Activated gamma-delta T cell treated with Interleukin-2 at 50 U/mL for 16 hours (primary cell): ENCODE measurements at places on chromosomes 1 and 21.
A peak's percentile ranks its signal among the peaks of the same experiment; 100 is the strongest.

DNA sequence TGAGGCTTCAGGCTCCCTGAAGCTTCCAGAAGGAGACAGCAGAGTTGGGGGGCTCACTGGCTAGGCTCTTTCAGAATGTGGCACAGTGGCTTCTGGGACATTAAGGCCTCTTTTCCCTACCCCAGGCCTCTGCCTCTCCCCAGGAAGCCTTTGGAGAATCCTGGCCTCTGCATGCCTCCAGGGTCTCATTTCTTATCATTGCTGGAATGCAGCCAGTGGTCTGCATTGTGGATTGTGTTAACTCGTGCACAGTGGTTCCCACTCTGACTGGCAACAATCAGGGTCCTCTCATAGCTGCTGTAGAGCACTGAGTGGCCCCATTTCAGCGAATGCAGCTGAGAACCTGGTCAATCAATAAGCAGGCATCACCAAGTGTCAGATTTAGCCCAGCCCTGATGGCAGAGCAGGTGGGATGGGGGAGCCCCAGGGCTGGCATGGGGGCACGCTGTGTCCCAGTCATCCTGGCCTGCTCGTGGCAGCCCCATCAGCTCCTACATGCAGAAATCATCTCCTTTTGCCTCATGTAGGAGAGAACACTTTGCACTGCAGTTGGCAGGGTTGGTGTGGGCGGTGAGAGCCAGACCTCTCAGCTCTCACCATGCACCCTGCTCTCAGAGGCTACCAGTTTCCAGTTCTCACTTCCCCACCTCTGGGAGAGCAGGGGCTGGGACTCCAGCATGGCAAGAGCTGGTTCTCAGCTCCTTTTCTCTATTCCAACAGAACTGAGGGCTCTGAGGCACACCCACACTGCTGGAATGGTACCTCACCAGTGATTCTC, 13.4 kb downstream of the ADORA1 start:
- no peak for DNase-seq

DNA sequence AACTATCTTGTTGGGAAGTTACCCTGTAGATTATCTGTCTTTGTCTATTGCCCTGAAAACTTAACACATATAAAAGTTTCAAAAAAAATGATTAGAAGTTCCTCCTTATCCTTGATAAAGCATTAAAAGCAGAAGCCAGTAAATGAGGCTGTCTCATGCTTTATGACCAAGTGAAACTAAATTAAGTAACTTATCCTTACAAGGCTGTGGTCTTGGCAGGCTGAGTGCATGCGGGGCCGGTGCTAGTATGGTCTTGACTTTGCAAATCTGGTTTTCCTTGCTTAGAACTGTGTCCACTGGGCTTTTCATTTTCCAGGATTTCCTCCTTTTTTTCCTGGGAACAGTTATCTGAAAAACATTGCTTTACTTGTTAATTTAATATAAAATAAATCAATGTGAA, 43.1 kb downstream of the PCNX2 start:
- no peak for DNase-seq

GRCh38 chr1:215888159-215888558, 321.1 kb downstream of the KCTD3 start:
- DNase-seq, result no peak

GRCh38 chr21:16713331-16714117, 799.3 kb upstream of the CXADR start:
- no peak for DNase-seq

- no peak for DNase-seq
Measured at GRCh38 chr1:167923324-167924056, 9.6 kb upstream of the ADCY10 start.

GRCh38 chr1:36151845-36152203, 2.5 kb upstream of the TRAPPC3 start:
- peak; percentile 63 for DNase-seq

GRCh38 chr1:886311-886710, 37.4 kb upstream of the SAMD11 start:
- DNase-seq, result no peak

DNA sequence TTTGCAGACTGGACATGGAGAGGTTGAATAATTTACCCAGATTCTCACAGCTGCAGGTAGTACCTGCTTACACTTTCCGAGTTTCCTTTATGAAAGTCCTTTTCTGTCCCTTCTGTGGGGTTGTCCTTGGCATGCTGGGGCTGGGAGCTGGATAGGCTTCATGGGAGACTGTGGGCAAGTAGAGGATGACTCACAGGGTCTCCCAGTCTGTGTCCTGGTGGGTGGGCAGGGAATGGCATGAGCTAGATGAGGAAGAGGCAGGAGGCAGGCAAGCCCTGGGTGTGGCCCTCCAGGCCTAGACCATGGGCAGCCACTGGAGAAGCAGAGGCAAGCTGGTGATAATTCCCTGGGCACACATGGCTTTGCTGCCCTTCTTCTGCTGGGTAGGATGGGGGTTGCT, 80.6 kb downstream of the NAV1 start:
- DNase-seq, result no peak

- no peak for DNase-seq
Measured at GRCh38 chr1:153963850-153964331, 554 bp upstream of the SLC39A1 start.

DNA sequence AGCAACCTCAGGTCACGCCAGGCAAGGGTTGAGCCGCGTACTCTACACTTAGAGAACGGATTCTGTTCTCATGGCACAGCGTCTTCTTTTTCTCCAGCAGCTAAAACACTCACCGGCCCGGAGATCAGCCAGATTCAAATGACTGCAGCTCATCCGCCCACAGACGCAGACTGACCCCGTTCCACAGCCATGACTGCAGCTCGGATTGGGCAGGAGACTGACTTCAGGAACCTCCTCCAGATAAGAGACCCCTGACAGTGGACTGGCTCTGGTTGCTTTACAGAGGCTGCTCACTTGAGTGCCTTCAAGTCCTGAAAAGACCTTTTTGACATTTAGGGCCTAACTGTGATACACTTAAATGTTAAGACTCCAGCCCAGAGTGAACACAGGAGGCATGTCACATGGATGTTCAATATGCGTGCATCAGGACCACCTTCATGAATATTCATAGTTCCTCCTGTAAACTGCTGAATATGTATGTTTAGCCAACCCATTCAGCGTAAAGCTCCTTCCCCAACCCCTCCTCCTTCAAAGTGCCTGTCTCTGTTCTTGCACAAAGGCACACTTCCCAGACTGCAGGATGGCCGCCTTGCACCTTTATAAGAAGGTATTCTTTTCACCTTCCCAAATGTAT, 42.6 kb downstream of the BACE2 start:
- DNase-seq, result no peak

GRCh38 chr1:177471244-177471643, 300.5 kb downstream of the BRINP2 start:
- no peak for DNase-seq

GRCh38 chr21:24727803-24728440, 879.4 kb downstream of the MRPL39 start:
- DNase-seq, result no peak

- no peak for DNase-seq
Measured at GRCh38 chr1:233368106-233368788, 40.7 kb downstream of the MAP3K21 start.

GRCh38 chr1:152596986-152597385, 3.0 kb upstream of the LCE3C start:
- no peak for DNase-seq

DNA sequence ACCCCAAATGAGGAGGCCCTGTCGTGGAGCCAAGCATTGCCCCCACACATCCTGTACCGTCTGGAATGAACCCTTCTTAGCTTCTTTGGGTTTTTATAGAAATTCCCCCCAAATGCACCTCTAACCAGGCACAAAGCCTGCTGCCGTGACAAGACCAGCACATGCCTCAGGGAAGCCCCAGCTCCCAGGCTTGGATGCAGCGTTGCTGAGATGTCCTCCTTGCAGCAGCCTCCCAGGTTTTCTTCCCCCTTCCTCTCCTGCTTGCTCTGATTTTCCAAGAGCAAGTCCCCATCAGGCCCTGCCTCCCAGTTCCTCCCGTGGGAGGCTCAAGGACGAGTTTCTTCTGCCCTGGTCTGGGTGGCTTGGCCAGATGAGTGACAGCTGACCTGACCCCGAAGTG, 119.0 kb upstream of the VAMP3 start:
- no peak for DNase-seq

- DNase-seq, result no peak
Measured at GRCh38 chr1:64097859-64098258, 105.6 kb upstream of the UBE2U start.

- no peak for DNase-seq
Measured at GRCh38 chr1:24327891-24328290, 8.7 kb downstream of the GRHL3 start.

GRCh38 chr1:90989990-90990389, 31.8 kb downstream of the ZNF644 start:
- no peak for DNase-seq

GRCh38 chr1:164137273-164137925, 421.6 kb upstream of the PBX1 start:
- no peak for DNase-seq

DNA sequence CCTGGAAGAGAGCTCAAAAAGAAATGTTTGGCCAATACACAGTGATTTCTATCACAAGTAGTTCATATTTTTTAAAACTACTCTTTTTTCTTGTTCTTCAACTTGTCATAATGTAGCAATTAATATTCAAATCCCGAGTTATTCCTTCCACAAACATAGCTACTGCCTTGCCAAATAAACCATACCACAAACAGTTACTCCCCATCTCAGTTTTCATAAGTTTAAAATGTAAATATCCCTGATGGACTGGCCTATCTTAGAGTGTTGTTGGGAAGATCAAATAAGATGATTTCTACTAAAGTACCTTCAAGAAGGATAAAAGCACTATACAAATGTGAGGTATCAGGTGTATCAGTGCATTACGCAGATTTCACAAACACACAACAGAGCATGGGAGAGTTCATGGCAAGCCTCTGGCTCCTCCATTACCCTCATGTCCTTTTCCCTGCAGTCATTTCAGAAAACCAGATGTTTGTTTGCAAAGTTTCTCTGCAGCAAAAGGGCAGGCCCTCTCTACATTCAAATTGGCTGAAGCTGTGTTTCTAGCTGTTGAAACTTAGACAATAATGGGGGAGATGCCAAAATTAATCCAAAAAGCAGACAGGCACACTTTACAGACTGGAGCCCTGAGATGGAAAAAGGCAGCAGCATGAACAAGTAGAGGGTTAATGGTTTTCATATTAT, 16.1 kb downstream of the WLS start:
- DNase-seq, result no peak

- DNase-seq, result no peak
Measured at GRCh38 chr1:192376374-192376773, 59.6 kb downstream of the RGS21 start.

GRCh38 chr1:186306533-186306932, 68.5 kb downstream of the TPR start:
- DNase-seq, result no peak

- DNase-seq, result no peak
Measured at GRCh38 chr1:157288996-157289395, 150.8 kb upstream of the ETV3 start.

GRCh38 chr1:85201340-85202091, 700 bp upstream of the SYDE2 start:
- peak; percentile 59 for DNase-seq

GRCh38 chr21:41397471-41397891, 28.6 kb upstream of the MX1 start:
- DNase-seq, result no peak

- no peak for DNase-seq
Measured at GRCh38 chr21:45546636-45547544, 4.7 kb upstream of the SLC19A1 start.

GRCh38 chr1:87497380-87498203, 168.9 kb downstream of the LMO4 start:
- DNase-seq, result no peak

- no peak for DNase-seq
Measured at GRCh38 chr1:203465146-203465798, 10.3 kb upstream of the PRELP start.

DNA sequence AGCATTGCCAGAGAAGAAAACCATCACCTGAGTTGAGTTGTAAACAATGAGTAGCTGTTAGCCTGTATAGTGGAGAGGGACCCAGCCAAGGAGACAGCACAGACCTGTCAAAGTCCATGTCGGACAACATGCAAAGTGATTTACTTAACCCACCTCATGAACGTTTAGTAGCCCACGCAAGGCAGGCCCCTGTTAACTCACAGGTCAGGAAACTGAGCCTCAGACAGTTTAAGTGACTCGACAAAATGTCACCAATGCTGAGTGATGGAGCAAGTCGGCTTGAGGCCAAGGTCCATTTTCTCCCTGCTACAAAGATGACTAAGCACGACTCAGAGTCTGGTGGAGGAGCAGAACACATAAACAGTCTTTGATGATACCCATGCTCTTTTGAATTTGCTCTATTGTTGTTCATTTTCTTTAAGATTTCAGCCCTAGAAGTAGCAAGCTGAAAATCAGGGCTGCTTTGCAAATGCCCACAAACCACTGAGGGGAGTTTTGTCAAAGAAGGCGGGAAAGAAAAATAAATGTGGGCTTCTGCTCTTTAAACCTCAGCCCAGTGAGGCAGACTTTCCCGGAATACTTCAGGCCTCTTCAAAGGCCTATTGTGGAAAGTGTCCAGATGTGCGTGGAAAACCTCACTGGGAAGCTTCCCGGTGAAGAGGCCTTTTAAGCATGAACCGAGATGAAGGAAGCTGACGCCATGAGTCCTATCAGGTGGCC, 83.8 kb upstream of the HOOK1 start:
- DNase-seq, result no peak

DNA sequence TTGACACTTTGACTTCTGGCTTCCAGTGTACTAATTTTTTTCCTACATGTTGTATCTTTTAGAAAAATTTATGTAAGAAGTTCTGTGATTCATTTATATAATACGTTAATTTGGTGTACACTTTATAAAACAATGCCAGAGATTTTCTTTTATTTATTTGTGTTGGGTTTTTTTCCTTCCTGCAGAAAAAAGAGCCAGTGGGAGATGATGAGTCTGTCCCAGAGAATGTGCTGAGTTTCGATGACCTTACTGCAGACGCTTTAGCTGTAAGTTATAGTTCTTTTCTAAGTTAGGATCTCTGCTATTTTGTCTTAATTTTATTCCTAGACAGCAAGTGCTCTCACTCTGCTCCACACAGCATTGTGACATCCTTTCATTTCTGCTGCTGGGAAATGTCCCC, 14.4 kb downstream of the SARS1 start:
- no peak for DNase-seq

DNA sequence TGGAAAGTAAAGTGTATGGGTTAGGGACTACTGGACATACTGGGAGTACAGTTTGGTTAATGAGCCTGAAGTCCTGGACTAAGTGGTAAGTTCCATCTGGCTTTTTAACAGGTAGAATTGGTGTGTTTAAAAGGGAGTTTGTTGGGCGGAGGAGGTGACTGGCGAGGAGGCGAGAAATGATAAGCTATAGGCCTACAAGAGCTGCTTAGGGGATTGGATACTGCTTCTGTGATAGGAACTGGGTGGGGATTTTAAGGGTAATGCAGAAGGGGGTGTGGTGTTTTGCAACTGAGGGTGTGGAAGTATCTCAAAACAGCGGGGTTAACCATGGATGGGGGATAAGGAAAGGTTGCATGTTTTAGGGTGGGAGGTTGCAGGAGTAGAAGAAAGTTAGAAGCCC, 3.5 kb downstream of the ERVH48-1 start:
- no peak for DNase-seq

- DNase-seq, result no peak
Measured at GRCh38 chr1:10707208-10707607, 89.2 kb downstream of the CASZ1 start.
